ENCODE measurements at places on chromosomes 5 and 9.

GRCh38 chr9:5846501-5846921 lies 13.6 kb upstream of the ERMP1 start:
- peak; percentile 40 for DNase-seq

- no peak for DNase-seq
These were observed 162.2 kb downstream of the ENC1 start for GRCh38 chr5:74478328-74478727.

DNA sequence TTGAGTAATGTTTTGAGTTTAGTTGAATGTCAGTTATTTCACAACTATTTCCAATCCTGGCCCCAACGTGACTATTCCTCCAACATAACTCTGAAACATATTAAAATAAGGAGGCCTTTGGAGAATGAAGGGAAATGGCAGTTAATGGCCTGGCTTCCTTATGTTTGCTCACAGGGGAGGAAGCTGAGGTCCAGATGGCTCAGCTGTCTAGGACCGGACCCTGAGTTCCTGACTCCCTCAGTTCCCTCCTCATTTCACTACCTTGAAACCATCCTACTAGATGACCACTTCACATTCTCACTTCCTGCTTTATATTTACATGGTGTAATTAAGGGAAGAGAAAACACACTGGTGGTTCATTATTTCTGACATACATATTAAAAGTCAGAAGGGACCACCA lies 6.6 kb downstream of the OTULINL start:
- peak; percentile 38 for DNase-seq

GRCh38 chr9:82252116-82252515 lies 263.5 kb downstream of the SPATA31D1 start:
- DNase-seq = no peak

GRCh38 chr5:73158313-73158712 lies 14.7 kb upstream of the TMEM174 start:
- DNase-seq = no peak

GRCh38 chr5:78893940-78894677 lies 91.0 kb downstream of the ARSB start:
- DNase-seq = peak; percentile 61

DNA sequence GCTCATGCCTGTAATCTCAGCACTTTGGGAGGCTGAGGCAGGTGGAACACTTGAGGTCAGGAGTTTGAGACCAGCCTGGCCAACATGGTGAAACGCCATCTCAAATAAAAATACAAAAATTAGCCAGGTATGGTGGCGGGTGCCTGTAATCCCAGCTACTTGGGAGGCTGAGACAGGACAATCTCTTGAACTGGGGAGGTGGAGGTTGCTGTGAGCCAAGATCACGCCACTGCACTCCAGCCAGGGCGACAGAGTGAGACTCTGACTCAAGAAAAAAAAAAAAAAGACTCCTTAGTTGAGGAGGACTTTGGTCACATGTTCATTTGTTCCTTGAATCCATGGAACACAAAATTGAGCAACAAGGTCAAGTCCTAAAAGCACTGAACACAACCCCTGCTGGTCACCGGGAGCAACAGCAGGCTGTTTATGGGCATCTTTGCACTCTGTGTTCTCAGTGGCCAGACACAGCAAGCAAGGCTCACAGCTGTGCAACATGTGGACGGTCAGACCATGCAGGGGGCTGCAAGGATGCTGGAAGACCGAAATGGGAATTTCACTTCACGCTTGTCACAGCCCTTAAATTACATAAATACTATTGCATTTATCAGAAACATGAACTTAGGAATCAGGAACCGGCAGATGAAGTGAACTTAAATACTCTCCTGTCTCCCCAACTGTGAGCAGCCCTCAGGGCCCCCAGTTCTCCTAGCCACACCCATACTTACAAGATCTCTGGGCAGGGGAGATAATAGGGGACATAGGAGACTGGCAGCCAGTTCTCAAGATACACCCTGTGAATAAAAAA lies 2.8 kb downstream of the GBGT1 start:
- DNase-seq = peak; percentile 75

Measured in DMS53 (cell line).